Breast epithelium (tissue), 4 donors: ENCODE measurements at places on chromosomes 13 and 19.

DNA sequence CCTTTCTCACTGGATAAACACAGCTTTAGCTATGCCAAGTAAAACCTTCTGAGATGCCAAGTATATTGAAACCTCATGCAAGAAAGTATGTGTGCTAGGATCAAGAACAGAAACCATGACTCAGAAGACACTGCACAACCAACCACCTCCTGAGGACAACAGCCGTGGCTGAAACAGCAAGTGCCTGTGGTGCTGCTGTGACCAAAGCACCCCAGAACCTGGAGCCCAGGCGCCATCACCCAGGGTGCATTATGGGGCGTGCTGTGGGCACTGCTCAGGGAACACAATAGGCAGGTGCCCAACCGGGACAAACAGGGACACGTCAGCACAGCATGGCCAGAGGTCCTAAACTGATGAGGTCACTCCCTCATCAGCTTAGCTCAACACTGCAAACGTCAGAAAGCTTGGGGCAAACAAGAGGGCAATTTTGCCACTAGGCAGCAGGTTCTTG, 101.3 kb upstream of the SLC15A1 start:
- no peaks in the 10 kb centered on the region for H3K4me1 ChIP-seq
- H3K4me3 ChIP-seq = no peak overlapping the region
- H3K27me3 ChIP-seq = no peaks in the 10 kb centered on the region
- no peak overlapping the region for H3K27ac ChIP-seq
- H3K36me3 ChIP-seq = no peaks in the 10 kb centered on the region

- no peaks in the 10 kb centered on the region for H3K36me3 ChIP-seq
- no peaks in the 10 kb centered on the region for H3K4me1 ChIP-seq
- H3K4me3 ChIP-seq = peak overlapping the region; percentile 54
- peaks cover 88% of the 10 kb centered on the region for H3K27me3 ChIP-seq
Observed at GRCh38 chr19:17686023-17686521, 2.1 kb downstream of the UNC13A start.

- no peak overlapping the region for H3K4me3 ChIP-seq
- H3K36me3 ChIP-seq = no peaks in the 10 kb centered on the region
- no peaks in the 10 kb centered on the region for H3K27me3 ChIP-seq
- H3K4me1 ChIP-seq = no peaks in the 10 kb centered on the region
- no peak for DNase-seq
Observed at GRCh38 chr13:20803180-20803965, 29.6 kb upstream of the EEF1AKMT1 start.

DNA sequence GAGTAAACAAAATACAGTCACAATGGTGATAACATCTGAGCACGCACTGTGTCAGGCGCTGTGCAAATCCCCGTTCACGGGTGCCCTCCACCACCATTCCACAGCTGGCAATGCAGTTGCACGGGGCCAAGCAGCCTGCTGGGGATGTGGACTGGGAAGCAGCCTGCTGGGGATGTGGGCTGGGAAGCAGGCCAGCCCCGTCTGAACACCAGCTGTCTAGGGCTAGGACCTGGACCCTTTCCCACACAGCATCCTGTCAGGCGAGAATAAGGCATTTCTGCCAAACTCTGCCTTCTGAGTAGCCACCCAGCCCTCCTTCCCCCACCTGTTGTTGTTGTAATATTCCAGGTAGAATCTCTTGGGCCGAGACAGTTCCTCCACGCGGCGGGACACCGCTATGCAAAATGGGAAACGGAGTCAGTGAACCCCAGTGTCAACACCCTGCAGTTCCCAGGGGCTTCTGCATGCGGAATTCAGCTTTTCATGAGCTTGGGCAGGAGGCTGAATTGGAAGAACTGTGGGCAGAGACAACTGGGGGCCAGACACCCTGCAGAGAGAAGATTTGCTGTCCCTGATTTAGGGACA, 27.8 kb upstream of the MIER2 start:
- DNase-seq = no peak
- no peaks in the 10 kb centered on the region for H3K36me3 ChIP-seq
- no peak overlapping the region for H3K4me3 ChIP-seq
- peaks cover 12% of the 10 kb centered on the region for H3K4me1 ChIP-seq
- H3K27ac ChIP-seq = no peak overlapping the region
- peaks cover 14% of the 10 kb centered on the region for H3K27me3 ChIP-seq

DNA sequence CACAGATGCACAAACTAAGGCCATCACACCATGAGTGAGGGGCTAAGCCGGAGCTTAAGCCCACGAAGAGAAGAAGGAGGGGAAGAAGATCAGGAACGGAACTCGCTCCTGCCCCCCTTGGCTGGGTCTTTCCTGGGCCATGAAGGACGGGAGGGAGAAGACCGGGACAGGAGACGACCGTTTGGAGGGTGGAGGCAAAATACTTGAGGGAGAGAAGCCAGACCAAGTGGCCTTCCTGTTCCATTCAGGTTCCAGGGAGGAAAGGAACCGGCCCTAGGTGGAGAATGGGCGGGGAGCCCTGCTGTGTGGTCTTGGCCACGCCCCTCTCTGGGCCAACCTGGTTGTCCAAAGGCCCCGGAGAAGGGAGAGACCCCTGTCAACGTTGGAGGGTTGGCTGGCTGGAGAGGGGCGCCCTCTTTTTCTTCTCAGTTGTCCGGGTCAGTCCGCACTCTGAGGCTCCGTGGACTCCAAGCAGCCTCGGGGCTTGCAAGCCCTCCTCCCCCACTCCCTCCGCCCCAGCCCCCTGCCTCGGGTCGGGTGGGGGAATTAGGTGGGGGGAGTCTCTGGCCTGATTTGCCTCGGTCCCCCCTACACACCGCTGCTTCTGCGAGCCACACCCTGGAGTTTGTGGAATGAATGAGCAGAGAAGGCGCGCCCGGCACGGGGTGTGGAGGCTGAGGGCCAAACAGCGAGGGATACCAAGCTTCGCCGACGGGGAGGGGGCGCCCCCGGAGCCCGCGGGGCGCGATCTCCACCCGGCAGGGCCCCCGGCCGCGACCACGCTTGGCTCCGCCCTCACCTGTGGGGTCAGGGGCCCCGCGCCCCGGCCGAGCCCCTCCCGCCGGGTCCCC, 757 bp downstream of the FBN3 start:
- no peaks in the 10 kb centered on the region for H3K4me1 ChIP-seq
- no peak overlapping the region for H3K27ac ChIP-seq
- peak overlapping the region; percentile 48 for H3K4me3 ChIP-seq
- no peaks in the 10 kb centered on the region for H3K36me3 ChIP-seq

DNA sequence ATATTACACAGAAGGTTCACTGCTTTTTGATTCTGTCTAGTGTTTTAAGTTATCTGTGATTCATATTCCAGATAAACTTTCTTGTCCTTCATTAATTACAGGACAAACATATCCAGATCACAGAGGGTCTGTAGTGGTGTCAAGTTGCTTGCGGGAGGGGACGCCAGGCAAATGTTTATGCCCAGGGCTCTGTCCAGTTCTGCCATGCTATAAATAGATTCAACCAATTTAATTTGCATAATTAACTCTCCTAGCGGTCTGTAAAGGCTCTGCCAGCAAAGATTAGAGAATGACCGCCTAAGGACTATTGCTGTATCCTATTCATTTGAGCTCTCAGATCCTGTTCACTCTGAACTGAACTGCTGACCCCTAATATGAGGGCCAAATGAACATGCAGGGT, 59.7 kb upstream of the TRPC4 start:
- no peak for DNase-seq
- no peaks in the 10 kb centered on the region for H3K4me1 ChIP-seq
- H3K36me3 ChIP-seq = no peaks in the 10 kb centered on the region
- H3K4me3 ChIP-seq = no peak overlapping the region
